ENCODE measurements at places on chromosomes 7 and 10.

DNA sequence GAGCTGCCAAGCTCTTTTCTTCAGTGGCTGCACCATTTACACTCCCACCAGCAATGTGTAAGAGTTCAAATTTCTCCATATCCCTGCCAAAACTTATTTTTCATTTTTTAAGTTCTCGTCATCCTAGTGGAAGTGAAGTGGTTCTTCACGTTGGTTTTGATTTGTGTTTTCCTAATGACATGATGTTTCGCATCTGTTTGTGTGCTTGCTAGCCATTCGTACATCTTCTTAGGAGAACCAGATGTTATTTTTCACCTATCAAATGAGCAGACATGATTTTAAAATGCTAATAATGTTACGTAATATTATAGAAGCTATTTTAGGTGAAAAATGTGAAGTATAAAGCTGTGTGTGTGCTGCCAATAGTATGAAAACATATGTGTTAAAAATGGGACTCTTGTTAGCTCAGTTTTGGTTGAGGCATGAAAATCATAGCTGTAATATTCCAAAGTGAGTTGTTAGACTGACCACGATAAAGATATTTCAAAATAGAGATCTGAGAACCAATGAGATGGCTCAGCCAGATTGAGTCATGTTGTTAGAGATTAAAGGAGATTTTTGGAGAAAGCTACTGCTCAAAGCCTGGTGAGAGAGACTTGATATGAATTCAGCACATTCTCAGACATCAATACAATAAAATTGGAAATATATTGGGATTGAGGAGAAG lies 25.9 kb upstream of the GALNT11 start:
- H3K27ac ChIP-seq: no peak overlapping the region
- no peaks in the 10 kb centered on the region for H3K4me1 ChIP-seq
- DNase-seq: no peak

DNA sequence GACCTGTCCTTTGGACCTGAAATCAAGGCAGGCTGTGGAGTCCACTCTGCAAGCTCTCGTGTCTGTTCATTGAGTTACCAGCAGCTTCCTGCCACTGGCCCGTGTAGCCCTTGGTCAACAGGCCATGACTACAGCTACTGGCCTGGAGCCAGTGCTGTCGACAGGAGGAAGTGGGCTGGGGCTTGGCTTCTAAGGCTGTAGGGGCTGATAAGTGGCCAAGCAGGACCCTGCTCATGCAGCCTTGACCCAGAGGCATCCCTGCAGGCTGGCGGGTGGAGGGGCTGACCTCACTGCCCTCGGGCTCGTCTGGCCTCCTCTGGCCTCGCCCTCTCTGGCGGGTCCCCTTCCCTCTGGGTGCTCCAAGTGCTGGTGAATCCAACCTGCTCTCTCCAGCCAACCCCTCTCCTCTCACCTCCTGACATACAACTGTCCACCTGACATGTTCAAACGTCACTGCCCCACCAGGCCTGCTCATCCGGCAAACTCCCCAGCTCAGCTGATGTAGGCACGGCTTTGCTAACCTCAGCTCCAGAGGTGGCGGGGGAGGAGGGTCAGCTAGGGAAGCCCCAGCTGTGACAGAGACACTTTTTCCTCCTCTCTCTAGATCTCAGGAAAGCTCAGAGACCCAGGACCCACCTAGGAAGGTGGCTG lies 188.6 kb upstream of the LYZL2 start:
- no peaks in the 10 kb centered on the region for H3K27me3 ChIP-seq
- H3K4me3 ChIP-seq: no peak overlapping the region
- no peaks in the 10 kb centered on the region for H3K36me3 ChIP-seq
- H3K27ac ChIP-seq: no peak overlapping the region

DNA sequence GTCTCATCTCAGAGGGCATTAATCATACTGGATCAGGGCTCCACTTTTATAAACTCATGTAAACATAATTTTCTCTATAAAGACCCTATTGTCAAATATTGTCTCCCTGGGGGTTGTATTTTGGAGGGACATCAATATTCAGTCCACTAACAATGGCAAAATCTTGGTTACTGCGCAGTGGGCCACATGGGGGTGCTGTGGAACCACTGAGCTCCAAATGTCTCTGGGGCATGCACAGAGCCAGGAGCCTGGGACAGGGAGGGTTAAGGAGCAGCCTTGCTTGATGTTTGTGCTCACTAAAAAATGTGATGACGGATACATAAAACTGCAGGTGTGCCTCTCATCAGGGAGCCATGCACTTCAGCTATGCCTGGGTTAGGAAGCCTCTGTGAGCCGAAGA lies 62.1 kb upstream of the PRSS58 start:
- no peak overlapping the region for H3K4me3 ChIP-seq
- peaks cover 4% of the 10 kb centered on the region for H3K4me1 ChIP-seq
- H3K27me3 ChIP-seq: peaks cover 24% of the 10 kb centered on the region

- peaks cover 18% of the 10 kb centered on the region for H3K4me1 ChIP-seq
- H3K27me3 ChIP-seq: no peaks in the 10 kb centered on the region
- no peak overlapping the region for H3K4me3 ChIP-seq
Observed at GRCh38 chr10:130491693-130492050, 355.5 kb downstream of the GLRX3 start.

GRCh38 chr7:150954986-150955518 lies 23.1 kb downstream of the KCNH2 start:
- no peak overlapping the region for H3K4me3 ChIP-seq
- no peak for DNase-seq
- no peak overlapping the region for H3K27ac ChIP-seq
- no peaks in the 10 kb centered on the region for H3K27me3 ChIP-seq
